NCI-H1105 treated with DMSO at 0.1 percent for 48 hours (cell line): ENCODE measurements at places on chromosomes 6 and 20.

- peak; percentile 85 for DNase-seq
These were observed 226.9 kb downstream of the BCKDHB start for GRCh38 chr6:80333342-80333741.

DNA sequence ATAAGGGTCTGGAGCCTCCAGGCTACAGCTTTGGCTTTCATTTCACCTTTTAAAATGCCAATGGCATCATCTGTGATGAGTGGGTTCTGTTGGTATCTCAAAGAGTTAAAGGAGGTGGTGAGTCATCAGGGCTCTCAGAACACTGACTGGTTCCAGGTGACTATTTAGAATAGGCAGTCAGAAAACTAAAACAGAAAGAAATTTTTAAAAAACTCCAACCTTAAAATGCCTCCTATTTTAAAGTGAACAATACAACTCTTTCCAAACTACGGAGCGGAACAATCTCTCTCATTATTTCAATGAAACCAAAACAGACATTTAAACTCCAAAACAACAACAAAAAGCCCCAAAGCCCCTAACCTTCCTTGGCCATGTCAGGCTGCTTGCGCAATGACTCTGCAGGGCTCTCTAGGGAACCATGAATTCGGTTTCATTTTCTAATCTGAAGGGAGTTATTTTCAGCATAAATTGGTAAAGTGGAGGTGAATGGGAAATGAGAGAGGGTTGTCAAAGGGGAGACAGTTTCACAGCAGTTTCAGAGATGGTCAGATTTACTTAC lies 194.9 kb downstream of the KIF6 start:
- no peak for DNase-seq

GRCh38 chr20:57735831-57736737 lies 26.3 kb upstream of the PMEPA1 start:
- DNase-seq: no peak

- no peak for DNase-seq
These were observed 39.3 kb upstream of the SRPK1 start for GRCh38 chr6:35960187-35960586.

DNA sequence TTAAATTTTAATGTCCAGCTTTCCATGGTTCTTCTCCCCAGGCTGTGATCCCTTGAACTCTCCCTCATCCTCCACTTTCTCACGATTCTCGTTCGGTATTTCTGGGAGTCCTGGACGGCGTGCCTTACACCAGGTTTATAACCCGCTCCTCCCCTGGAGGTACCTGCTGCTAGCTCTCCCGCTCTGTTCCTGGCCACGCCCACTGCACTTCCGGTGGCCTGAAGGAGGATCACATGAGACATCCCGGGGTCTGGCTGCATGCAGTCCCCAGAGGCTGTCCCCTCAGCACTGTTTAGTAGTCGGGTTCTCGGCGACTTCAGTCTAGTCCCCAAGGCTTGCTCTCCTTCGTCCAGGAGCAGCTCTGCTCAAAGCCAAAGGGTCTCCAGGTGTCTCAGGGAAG lies 28.4 kb upstream of the GCLC start:
- DNase-seq: no peak

DNA sequence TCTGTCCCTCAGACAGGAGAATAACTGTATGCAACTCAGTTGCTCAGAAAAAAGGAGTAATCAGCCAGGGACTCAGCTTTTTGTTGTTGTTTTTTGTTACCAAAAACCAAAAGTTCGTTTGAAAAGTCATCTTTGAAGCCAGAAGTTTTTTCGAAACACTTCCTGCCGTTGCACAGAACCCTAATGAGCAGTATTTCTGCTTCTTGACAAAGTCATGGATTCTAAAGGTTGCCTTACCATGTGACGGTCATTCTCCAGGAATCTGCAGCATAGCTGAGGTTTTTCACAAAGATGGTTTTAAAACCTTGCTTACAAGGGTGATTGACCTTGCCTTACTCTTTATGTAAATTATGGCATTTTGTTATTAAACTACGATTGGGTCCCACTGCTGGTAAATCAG lies 1.9 kb downstream of the RAB32 start:
- no peak for DNase-seq

DNA sequence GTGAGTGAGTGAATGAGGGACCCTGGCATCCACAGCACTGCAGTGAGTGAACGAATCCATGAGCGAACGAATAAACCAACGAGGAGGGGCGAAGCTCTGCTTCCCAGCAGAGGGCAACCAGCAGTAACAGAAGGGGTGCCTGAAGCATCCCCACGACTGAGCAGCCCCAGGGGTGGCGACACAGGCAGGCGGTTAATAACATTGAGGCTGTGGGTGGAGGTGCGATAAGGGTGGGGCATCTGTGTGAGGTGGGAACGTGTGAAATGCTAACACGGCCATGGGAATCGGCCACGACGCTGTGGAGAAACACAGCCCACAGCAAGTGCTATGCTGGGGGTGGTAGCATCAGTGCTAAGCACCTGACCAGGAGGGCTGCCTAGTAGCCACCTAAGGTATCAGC lies 75.9 kb downstream of the TAF4 start:
- DNase-seq: no peak

DNA sequence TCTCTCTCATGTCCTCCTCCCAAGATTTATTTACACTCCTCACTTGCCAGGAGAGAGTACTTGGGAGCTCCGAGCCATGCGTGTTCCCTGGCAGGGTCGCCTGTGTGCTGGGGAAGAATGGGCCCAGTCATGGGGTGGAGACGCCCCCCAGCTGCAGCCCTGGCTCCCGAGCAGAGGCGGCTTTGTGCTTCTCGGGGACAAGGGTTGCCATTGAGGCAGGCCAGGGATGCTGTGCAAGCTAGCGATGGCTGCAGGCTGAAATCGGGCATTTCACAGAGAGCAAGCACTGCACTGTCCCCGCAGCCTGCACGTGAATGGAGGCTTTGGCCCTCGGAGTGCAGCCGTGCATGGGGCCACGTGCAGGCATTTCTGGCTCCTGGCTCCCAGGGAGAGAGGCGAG lies 23.8 kb downstream of the PHACTR3 start:
- DNase-seq: no peak

GRCh38 chr20:17995967-17996819 lies 27.4 kb downstream of the MGME1 start:
- peak; percentile 59 for DNase-seq

DNA sequence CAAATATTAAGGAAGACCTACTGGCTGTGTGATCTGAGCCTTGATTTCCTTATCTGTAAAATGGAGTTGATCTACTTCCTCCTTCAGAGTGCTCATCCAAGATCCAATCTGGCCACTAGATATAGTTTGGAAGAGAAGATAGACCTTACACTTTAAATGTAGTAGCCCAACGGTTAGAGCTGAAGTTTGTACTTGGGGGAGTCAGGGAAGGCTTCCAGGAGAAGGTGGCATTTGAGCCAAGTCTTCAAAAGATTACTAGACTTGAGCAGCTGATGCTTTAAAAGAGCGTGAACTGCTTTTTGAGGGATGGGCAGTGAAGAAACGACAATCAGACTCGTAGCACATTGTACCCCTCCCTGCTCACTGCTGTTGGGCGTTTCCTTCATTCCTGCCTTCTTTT lies 3.6 kb downstream of the LBP start:
- no peak for DNase-seq

GRCh38 chr6:141809901-141810300 lies 322.8 kb upstream of the GJE1 start:
- no peak for DNase-seq

DNA sequence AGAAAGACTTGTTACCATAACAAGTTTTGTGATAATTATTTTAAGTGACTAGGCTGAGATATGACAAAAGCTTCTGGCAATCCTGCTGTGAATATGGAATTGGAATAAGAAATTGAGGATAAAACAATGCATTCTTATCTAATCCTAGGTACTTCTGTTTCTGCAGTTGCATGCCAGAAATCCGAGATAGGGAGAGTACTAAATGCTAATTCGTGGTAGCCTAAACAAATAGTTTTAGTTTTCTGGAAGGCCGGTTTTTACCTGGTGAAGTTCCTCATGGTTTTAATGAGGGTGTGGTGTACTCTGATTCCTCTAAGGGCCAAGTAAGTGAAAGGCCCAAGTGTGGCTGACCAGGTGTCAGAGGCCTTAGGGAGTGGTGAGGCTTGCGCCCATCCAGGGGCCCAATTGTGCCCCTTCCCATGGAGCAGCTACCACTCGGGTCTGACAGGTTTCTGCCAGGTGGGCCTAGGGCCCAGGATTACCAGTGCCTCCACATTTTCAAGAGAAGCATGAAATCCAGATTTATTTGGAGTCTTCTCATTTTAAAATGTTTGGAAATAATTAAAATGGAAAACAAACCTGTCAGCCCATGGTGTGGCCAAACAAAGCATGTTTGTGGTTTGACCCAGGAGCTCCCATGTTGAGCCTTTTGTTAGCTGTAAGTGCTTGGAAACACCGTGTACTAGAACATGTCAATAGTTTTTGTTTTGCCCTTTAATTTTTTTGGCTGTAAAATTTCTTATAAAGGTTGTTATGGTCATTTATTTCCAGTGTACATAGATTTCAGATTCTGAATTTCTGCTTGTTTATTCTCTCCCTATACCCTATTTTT lies 6.6 kb downstream of the PLCB4 start:
- DNase-seq: no peak

- DNase-seq: no peak
These were observed 21.7 kb downstream of the ECI2 start for GRCh38 chr6:4113649-4114048.

DNA sequence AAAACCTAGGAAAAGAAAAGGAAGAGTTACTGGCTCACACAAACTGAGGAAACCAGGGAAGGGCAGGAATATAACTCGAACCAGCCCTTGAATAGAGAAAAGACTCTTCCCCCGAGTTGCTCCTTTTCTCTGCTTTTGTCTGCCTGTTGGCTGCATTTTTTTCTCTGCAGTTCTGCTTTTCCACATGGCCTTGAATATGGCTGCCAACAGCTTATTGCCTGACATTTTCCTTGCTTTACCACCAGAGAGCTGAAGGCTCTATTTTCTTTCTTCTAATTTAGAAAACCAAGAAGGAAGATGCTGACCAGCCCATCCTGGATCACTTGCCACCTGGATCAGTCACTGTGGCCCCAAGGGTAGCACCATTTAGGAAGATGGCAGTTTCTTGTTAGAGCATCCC lies 164.8 kb upstream of the MAN1A1 start:
- DNase-seq: no peak

GRCh38 chr6:150118203-150118602 lies 24.6 kb upstream of the PPP1R14C start:
- no peak for DNase-seq

GRCh38 chr20:48541581-48542071 lies 286.2 kb downstream of the PREX1 start:
- DNase-seq: no peak

DNA sequence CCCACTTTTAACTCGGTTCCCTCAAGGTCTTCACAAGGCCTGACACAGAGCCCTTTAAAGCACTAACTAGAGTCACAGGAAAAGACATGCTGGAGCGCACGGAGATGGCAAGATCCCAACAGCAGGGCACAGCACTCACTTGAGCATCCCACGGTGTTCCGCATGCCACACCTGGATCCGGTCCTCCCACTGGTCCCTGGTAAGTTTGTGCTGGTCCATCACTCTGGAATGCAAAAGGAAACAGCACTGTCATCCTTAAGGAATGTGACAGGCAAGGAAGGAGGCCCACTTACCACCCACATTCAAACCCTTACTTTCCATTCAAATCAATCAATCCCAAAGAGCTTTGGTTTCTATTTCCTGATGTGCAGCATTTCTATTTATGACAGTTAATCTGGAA lies 34.7 kb downstream of the EZR start:
- DNase-seq: no peak

GRCh38 chr6:21887231-21888185 lies 294.0 kb downstream of the SOX4 start:
- DNase-seq: no peak

DNA sequence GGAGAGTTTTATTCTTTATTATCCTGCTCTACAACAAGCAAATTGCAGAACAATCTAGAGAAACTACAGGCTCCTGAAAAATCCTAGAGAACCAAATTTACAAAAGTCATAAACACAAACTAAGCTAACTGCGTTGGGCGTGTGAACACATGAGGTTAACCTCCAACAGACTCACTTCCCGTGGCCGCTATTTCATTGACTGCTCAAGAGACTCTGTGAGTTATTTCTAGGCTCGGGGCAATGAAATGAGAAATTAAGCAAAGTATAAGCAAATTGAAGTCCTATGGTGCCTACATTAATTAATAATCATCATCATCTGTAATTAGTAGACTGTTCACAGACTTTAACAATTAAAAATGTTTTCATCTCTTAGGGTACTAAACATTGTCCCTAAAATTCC lies 100.0 kb downstream of the MBOAT1 start:
- no peak for DNase-seq

DNA sequence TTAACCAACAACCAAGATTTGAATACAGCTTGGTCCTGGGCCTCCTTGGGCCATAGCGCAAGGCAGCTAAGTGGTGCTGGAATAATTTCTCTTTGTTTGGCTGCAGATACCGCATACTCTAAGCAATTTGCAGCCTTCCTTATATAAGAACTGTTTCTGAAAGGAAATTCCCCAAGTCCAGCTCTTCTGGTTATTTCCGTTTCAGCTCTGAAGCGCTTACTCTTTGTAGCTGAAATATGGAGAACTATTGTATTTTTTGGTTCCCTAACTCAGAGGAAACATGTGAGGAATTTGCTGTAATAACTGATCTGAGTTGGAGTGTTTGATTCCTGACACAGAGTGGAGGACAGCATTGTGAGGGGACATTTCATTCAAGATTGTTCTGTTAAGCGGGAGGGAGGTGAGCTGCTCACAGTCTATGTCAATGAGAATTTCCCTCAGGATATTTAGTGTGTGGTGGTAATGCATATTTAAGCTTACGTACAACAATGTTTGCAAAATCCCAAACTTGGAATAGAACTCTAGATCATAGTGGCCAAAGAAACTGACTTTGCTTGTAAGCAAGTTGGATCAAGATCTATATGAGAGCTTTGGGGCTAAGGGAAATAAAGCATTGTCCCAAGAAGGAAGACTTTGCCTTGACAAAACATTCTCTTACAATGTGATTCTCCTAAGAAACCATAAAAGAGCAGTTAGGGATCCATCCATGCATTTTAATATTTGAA lies 576.6 kb upstream of the FLRT3 start:
- no peak for DNase-seq

DNA sequence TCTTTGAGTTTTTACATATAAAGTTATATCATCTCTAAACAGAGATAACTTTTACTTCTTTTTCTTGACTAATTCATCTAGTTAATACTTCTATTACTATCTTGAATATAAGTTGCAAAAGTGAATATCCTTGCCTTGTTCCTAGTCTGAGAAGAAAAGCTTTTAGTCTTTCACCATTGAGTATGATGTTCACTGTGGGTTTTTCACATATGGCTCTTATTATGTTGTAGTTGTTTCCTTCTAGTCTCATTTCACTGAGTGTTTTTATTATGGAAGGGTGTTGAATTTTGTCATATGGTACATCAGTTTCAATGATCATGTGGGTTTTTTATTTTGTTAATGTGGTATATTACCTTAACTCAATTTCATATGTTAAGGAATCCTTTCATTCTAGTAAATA lies 488.3 kb downstream of the COL12A1 start:
- DNase-seq: no peak

DNA sequence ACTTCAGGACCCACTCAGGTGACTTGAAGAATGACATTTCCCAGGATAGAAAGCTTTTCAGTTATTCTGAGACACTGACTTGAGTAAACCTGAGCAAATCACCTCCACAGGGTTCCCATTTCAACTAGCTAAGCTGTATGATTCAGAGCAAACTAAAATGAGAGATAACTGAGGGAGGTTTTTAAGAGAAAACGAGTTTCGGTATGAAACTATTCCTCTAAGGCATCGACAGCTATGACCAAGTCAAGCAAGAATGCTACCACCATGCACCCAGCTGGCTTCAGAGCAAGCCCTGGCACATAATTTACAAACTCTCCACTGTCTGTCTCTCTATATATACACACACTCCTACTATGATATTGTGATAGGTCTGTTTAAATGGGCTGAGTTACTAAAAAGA lies 75.4 kb downstream of the PERP start:
- DNase-seq: no peak
